ENCODE measurements at places on chromosomes 4 and X.

DNA sequence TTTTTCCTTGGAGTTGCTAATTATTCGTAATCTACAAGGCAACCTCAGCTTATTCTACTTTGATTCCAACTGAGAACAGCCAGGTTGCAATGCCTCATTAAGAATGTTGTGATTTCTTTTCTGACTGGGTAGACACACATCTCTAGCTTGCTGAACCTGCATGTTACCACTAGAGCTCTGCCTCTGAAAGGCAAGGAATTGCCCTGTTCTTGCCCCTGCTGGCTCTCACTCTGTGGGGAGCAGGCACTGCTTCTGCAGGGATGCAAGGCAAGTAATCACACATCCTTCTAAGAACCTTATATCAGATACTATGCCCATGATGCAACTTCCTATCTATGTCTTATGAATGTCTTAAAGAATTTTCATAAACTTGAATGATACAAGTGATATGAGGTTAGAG, 503.2 kb downstream of the PACRGL start:
- no peak for DNase-seq

- DNase-seq = no peak
These were observed 23.4 kb downstream of the RBM47 start for GRCh38 chr4:40606239-40606767.

DNA sequence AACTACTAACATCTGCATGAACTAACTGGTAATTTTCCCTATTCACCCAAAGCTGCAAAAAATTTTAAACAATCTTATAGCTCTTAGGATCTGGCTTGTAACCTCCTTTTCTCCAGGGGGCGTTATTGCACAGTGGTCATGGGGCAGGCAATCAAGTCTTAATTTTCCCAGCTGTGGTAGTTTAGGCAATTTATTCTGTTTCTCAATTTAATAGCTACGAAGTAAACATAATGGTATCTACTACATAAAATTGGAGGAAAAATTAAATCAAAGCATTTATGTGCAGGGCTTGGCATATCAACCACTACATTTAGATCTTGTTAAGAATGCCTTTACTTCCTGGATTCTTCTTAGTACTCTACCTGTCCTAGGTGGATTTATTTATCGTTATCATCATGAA, 137.4 kb upstream of the GUCY1A1 start:
- no peak for DNase-seq

DNA sequence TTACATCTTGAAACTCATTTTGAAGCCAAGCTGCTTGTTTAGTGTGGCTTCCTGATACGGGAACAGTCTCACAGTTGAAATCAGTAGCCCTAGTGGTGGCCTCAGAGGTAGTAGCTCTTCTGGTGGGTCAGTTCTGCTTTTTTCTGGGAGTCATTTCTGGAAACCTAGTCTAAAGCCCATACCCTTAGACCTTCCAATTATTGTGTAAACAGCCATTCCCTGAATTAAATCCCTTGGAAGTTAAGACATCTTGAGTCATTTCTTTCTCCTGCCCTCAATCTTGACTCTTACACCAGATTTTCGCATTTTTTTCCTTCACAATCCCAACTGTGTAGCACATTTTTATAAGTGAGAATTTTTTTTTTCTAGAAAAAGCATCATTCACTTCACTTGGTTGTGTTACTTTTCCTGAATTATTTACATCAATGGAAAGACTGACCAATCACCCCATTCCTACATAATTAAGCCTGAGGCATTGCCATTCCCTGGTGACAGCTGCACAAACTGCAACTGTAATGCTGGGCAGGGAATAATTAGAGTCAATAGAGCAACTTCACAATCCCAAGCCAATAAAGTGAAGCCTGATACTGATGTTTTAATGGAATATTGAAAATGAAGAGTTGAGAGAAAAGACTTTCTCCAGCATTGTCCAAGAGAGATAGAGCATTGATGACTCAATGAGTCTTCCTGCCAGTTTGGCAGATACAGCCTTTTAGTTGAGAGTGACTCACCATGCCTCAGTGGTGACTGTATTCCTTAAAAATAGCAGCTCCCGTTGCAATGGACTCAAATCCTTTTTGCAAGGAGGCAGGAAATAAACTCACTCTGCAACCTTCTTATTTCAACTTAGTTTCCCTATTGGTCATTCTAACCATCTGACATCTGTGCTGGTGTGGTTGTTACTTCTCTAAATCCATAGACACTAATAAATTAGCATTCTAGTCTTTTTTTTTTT, 13.0 kb upstream of the SEPSECS start:
- DNase-seq = no peak

GRCh38 chrX:153971124-153971449, 531 bp downstream of the HCFC1 start:
- peak; percentile 83 for DNase-seq

DNA sequence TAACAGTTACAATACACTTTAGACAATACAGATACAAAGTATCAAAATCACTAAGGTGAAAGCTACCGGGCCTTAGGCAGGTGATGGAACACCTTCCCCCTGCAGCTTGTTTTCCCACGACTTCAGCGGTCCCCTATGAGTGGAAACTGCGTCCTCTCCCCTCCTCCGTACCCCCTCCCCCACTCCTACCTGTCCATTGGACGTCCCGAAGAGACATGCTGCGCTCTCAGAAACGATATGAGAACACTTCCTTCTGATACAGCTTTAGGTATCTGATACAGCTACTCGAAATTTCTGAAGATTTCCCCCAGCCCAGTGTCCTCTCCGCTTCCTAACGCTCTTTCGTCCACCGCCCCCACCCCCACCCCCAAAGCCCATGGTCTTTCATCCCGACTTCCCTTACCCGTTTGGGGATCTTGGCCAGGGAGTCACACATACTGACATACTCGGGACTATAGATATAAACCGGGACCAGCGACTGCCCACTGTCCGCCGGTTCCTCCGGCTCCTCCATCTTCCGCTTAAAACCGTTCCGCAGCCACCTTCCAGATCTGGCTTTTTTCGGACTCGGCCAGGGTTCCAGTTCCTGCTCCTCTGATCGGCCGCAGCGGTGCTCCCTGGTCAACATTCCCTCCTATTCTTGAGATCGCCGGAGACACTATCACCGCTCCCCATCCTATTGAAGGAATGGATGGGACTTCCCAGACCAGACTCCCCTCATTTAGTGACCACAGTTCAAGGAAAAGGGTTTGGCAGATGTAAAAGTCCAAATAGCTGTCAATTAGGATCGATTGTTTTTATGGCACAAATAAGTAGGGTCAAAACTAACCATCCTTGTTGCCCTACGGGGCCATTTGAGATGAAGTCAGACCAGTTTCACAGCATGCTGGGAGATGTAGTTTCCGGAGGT, at the start of gene HDAC8:
TSS of gene HDAC8 (minus strand) at position 596 of the 910 bp plus-strand sequence. CDS start at position 514, 82 bp downstream.
- DNase-seq = peak; percentile 80

GRCh38 chr4:74516303-74516702, 71.4 kb downstream of the AREG start:
- no peak for DNase-seq

All from renal cortex interstitium (tissue), 15 donors.